Fibroblast of skin of left quadriceps (primary cell): ENCODE measurements at places on chromosomes 13 and 19.

GRCh38 chr19:44927746-44928145 lies 13.3 kb downstream of the APOC1 start:
- peak; percentile 34 for DNase-seq

- DNase-seq, result no peak
Observed at GRCh38 chr13:69565334-69565733, 542.3 kb upstream of the ATXN8OS start.

DNA sequence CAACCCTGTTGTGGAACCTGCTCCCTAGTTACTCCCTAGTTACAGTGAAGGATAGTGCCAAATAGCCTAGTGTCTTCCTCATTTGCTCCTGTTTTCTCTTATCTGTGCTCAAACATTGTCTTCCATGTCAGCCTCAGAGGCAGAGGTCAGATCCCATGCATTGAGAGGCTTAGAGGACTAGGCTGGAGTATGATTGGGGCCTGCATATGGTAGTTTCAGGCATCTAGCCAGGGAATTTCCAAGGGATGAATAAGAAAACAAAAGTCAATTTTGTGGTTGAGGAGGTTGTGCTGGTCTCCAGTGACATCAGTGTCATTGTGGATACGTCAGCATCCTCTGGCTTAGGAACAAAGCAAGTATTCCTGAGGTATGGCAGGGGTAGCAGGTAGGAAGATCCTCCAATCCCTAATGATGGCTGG lies 9.4 kb downstream of the ZNF546 start:
- DNase-seq, result peak; percentile 11

DNA sequence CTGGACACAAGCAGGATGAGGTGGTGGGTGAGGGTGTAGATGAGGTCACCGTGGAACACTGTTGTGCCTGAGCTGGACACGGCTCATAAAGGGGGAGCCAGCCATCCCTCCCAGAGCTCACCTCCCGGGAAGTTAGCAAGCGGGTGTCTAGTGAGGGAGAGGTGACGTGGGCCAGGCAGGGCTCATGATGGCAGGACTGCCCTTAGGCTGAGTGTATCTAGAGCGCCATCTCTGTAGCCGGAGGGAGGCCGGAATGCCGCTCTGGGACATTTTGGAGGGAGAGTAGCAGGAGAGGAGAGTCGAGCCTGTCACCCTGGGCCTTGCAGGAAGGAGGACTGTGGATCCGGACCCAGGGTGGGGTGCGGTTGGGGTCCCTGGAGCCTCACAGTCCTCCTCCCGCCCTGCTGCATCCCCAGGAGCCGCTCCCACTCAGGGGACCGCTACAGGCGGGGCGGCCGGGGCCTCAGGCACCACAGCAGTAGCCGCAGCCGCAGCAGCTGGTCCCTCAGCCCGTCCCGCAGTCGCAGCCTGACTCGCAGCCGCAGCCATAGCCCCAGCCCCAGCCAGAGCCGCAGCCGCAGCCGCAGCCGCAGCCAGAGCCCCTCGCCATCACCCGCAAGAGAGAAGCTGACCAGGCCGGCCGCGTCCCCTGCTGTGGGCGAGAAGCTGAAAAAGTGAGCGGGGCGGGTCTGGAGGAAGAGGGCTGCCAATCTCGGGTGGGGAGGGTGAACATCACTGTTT lies 9.2 kb downstream of the ZNF296 start:
- no peak for DNase-seq

- no peak for DNase-seq
Observed at GRCh38 chr19:6047741-6048251, 62.5 kb downstream of the RFX2 start.

DNA sequence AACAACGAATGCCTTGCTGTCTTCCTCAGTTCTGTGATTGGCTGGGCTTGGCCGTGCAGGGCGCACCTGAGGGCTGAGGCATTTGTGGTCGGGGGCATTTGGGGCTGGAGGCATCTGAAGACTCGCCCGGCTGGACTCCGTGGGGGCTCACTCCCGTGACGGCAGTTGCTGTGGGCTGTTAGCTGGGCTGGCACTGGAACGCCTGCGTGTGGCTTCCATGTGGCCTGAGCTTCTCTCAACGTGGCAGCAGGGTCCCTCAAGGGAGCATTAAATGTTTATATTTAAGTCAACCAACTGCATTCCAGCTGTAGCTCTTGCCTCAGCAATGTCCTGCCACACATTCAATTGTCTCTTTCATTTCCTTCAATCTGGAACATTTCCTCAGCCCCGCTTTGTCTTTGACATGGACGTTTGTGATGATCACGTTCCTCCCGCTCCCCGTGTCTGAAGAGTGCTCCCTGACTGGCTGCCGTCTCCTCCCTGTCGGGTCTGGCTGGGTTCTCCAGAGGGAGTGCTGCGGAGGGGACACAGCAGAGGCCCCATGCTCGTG lies 21.0 kb downstream of the CCDC8 start:
- DNase-seq, result peak; percentile 71

GRCh38 chr19:35031072-35031881 lies 1.0 kb downstream of the SCN1B start:
- no peak for DNase-seq

DNA sequence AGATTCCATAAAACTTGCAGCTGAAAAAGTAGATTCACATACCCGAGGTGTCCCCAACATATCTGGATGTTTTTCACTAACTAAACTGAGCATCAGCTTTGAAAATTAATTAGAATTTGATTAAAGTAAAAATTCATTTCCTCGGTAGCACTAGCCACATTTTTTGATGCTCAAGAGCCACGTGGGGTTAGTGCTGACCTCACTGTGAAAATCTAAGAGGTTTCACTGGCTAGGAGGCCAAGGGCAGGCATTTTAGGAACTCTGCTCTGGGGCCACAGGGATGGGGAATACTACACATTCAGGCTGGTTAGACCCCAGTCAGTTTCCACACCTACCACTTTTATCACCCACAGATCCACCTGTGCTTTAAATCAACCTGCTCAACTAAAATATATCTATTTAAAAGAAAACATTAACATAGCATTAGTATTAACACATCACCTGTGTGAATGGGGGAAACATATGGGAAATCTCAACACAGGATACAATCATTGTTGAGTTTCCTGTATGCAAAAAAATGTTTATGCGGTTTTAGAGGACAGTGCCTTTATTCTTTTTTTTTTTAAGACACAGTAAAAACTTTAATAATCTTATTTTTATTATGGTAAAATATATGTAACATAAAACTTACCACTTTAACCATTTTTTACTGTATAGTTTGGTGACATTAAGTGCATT lies 45.5 kb downstream of the BRD4 start:
- no peak for DNase-seq

DNA sequence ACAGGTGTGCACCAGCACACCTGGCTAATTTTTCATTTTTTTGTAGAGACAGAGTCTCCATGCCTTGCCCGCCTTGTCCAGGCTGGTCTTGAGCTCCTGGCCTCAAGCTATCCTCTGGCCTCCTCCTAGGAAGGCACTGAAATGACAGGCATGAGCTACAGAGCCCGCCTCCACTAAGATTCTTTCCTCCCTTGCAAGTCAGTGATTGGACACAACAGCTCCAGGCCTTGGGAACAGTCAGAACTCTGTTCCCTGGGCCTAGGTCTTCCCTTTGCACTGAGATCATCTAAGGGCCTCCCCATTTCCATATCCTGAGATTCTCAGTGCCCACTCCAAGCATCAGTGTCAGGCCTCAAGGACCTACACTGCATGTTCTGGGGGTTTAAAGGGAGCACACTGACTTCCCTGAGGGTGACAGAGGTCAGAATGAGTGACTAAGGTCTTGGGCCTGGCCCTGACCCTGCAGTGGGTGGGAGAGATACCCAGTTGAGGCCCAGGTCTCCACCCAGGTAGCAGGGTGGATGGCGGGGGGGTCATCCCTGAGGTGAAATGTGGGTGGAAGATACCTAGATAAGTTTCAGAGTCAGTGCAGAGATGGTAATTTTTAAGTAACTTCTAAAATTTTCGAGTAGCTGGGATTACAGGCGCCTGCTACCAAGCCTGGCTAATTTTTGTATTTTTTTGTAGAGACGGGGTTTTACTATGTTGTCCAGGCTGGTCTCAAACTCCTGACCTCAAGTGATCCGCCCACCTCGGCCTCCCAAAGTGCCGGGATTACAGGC lies 17.3 kb upstream of the ERCC1 start:
- no peak for DNase-seq

- peak; percentile 17 for DNase-seq
Observed at GRCh38 chr13:50838031-50838430, 5.5 kb downstream of the DLEU7 start.

GRCh38 chr13:46995874-46996273 lies 99.0 kb upstream of the HTR2A start:
- DNase-seq, result no peak

DNA sequence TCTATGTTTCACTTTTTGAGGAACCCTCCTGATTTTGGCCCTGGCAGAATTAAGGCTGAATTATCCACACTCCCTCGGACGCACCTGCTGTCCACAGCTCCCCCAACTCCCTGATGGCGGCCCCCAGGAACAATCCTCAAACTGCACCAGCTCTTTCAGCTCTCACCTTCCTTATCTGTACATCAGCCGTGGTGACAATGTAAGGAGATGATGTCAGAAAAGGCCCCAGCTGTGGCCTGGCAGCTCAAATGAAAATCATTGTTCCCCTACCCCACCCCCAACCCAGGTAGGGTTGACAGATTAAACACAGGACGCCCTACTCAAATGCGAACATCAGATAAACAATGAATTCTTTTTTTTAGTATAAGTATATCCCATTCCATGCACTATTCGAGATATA lies 35.0 kb upstream of the KLF2 start:
- no peak for DNase-seq

DNA sequence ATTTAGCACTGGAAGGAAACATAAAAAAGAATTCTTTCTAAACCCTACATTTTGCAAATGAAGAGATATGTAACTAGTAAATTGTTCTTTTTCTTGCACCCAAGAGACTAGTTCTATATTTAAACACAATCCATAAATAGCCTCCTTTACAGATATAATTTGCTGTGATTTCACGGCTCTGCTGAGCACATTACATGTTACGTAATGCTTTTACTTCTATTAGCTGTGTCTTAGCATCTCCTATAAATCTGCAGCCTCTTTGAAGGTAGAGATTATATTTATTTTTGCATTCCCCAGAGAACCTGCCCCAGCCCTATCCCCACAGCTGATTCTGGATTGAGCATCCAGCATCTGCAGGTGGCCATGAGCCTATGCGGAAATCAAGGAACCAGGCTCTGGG lies 32.2 kb downstream of the LACC1 start:
- DNase-seq, result no peak

GRCh38 chr13:93364166-93364565 lies 137.6 kb downstream of the GPC6 start:
- DNase-seq, result peak; percentile 20

DNA sequence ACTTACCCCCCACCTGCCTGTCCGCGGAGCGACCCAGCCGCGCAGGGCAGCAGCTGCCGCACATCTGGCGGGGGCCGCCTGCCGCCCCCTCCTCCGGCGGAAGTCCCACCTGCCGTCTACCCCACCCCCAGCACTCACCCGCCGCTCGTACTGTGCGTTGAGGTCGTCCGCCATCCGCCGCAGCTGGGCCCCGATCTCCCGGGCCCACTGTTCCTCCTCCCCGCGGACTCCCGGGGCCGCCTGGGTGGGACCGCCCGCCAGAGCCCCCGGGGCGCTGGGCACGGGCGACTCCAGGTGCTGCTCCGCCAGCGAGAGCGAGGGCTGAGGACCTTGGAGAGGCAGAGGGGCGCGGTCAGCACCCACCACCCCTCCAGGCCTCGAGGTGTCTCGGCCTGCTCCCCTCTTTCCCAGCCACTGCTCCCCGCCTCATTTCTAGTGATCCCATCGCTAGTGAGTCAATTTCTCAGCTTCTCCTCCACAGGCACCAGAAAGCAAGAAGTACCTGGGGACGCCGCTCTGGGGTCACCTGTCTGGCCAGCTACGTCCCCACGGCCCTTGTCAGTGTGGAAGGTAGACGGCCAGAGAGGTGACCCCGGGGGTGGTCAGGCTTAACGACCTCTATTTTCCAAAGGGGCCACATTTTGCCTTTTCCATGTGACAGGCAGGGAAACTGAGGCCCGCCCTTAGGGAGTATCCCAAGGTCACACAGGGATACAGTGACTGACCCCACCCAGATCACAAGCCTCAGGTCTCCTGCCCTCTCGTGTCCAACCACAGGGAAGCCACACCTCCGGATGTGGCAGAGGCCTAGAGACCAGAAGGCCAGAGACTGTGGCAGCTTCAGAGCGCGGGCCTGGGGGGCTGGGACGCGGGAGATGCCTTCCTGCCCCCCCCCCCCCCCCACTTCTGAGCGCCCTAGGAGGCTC lies 4.3 kb downstream of the BBC3 start:
- no peak for DNase-seq

GRCh38 chr19:39471756-39472536 lies 8.7 kb upstream of the TIMM50 start:
- DNase-seq, result no peak

DNA sequence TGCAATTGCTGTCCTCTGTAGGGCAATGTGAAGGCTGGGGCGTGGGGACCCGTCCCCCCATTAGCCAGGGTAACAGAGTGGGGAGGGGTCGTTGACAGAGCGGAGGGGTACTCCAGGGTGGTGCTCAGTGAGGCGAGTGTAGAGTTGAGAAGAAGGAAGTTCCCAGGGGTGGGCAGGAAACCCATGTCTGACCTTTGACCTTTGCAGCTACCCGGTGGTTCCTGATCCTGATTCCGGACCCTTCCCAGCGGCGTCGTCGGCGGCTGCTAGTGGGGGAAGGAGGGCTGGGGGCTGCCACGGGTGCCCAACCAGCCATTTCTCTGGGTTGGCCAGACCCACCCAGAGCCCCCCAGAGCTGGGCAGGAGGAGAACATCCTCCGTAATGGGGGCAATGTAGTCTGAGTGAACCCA lies 2.1 kb upstream of the PLVAP start:
- no peak for DNase-seq
